ENCODE measurements at places on chromosomes 5 and 9.

GRCh38 chr5:133531594-133531993, 80.7 kb downstream of the FSTL4 start:
- no peak for DNase-seq

DNA sequence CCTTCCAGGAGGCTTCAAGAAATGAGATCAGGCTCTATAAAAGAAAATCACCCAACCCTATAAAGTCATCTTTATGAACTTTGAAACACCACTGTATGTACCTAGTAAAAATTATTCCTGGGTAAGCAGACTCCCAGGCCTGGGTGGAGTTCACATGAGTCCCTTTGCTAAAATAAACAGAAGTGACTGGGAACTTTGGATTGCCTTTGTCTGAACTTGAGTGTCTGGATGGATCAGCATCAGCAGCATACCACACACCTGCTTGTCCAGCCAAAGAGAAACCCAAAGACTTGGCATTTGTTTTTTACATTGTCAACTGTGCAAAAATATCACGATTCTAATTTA, 79.6 kb upstream of the CDKN2B start:
- DNase-seq: no peak

GRCh38 chr5:37111426-37112382, 137.5 kb downstream of the CPLANE1 start:
- no peak for DNase-seq

- no peak for DNase-seq
Observed at GRCh38 chr9:137452006-137452760, 7.0 kb downstream of the NSMF start.

- DNase-seq: no peak
Observed at GRCh38 chr5:158727136-158727535, 372.6 kb downstream of the EBF1 start.

DNA sequence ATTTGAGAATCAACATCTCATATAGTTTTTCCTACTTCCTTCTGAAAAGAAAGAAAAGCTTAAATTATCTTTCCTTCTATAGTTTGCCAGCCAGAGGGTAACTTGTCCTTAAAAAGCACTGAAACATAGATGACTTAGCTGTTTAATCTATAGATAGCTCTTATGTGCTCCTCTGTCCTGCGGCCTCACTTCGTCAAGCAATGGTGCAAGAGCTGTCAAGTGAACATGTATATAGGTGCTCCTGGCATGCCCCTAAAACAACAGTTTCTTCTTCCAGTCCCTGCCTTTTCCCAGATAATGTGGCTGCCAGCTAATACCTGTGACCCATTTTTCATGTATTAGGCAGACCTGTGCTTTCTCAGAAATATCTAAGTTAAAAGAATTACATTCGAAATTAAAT, 287.7 kb upstream of the EFNA5 start:
- DNase-seq: no peak

DNA sequence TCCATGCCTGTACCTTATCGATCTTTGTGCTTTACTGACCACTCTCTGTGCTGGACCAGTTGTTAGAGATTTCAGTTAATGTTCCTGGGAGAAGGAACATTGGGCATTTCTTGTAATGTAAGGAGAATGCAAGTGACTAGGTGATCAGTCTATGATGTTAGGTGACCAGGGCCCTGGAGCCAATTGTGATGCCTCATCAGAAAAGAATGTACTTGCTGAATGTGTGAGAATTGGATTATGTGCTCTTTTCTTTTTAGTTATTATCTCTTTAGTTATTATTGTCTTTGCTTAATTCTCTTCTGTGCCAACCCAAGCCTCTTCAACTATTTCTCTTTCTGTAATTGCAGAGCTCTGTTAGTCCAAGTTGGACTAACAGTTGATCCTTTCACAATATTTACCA, 92.9 kb downstream of the LRRC70 start:
- DNase-seq: no peak

DNA sequence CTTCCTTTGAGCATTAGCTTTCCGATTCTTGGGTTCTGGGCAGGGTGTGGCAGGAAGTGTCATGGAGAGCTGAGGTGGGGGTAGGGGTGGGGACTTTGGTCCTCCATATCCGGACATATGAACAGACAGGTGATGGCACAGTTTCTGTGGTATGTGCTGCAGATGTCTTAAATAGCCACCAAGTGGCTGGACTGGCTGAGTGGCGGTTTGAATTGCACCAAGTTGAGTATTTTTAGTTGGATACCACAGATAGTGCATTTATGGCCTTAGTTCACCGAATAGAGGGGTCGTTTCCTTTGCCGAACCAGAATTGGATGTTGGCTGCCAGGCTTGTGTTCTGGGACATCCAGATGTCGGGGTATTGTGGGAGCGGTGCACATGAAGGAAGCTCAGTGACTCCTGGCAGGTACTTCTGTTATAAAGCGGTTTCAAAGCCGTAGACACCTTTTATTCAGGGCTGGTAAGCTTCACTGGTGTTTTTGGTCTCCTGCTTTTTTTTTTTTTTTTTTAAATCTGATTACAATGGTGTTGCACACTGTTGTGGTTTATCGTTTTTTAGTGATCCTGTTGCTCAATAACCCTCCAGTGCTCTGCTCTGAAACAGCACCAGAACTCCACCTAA, 15.1 kb upstream of the TNFAIP8 start:
- no peak for DNase-seq

DNA sequence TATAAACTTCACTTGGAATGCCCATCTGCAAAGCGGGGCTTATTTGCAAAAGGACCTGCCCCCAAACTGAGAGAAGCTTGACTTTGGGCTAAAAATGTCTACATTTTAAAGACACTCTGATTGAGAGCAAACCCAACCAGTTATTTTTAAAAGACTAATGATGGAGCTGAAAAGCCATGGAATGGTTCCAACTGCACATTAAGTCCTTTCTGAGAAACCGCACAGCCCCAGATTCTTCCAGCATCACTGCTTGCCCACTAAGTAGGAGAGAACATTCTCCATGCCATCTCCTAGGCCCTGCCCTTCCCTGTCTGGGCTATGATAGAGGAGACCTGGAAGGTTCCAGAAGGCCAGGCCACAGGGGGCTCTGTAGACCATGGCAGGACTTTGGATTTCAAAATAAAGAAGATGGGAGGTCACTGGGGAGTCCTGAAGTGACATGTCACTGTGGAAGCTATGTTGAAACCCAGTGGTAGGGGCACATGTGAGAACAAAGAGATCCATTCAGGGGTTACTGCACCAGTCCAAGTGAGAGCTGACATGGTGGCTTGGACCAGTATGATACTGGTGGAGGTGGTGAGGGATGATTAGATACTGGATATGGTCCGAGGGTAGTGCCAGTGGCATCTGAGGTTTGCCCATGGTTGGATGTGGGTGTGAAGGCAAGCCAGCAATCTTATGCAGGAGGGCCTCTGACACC, 179.2 kb downstream of the DAB2IP start:
- no peak for DNase-seq

GRCh38 chr5:116453988-116454411, 120.6 kb downstream of the SEMA6A start:
- DNase-seq: no peak

GRCh38 chr9:21609506-21609905, 127.4 kb upstream of the IFNE start:
- DNase-seq: no peak

- DNase-seq: no peak
Observed at GRCh38 chr5:128905568-128906110, 59.6 kb upstream of the SLC27A6 start.

DNA sequence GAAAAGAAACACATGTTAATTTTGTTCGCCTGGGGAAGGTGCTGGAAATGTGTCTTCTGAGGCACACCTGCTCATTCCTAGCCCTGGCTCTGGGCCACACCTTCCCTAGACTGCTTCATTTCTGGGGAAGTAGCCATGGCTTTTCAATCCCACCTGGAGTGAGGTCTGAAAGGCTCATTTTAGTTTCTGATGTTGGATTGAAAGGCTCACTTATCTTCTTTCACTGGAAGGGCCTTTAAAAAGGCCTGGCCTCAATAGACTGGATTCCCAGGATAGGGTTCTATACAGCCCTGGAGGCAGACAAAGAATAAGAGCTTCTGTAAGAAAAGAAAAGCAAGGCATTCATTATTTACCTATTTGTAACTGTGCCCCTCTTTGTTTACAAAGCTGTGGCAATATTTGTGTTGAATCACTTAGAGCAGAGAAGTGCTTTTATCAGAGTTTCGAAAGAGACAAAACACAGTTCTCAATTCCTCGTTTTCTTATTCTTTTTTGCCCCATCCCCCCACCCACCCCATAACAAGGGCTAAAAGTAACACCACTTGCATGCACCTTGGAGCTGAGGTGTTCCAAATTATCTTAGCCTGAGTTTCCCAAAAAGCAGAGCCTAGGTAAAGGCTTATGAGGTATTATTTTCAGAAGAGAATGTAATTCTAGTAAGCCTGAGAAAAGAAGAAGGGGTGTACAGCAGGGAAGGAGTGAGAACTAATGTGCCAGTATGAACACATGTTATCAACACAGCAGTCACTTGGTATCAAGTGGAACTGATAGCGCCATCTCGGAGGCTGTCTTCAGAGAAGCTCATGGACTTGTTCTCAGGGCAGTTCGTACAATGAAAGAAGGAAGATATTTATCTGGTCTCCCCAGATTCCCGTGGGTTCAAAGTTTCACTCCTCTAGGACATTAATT, 413.1 kb downstream of the KCTD16 start:
- DNase-seq: no peak

DNA sequence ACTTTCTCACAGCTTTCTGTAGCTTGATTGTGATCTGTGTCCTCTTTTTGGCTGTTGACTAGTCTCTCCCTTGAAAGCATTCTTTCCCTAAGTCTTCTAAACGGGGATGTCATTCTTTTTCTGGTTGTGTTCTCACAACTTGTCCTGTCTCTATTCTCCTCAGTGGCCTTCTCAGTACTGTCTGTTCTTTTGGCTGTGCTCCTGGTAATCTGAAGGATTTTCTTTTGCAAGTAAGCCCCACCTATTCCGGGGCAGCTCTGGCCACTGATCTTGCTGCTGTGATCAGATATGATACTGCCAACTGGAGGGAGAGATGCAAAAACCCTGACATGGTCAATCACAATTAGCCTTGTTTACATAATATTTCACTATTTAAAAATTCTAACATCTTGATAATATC, 172.2 kb downstream of the CDC42SE2 start:
- DNase-seq: no peak

DNA sequence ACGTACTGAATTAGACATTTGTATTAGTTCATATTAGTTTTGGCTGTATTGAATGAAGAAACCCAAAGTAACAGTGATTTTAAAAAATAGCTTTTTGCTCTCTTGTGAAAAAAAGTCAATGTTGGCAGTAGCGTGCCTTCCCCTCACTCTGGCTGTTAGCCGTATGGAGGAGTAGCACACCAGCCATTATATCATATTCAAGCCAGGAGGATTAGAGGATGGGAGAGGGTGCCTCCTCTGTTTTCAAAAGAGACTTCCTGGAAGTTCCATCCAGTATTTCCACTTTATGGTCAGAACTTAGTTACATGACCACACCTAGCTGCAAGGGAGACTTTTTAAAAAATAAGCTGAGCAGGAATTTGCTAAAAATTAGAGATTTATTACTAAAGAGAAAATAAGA, 41.2 kb downstream of the GPR21 start:
- DNase-seq: no peak

DNA sequence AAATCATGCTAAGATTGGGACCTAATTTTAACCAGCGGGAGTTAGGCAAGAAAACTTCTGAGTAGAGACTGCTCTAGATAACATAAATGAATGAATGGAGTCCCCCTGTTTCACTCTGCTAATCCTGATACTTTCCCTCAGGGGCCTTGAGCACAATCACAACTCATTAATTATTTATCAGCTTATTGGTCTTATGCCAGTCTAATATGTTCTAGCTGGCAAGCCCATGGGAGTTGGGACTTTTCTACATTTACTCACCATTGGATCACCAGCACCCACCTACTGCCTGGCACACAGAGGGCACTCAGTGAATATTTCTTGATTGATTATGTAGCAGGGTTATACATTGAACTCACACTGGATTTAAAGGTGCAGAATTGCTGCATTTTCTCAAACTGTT, 13.5 kb upstream of the TMED7 start:
- no peak for DNase-seq

GRCh38 chr9:94945197-94946144, 219.0 kb downstream of the AOPEP start:
- DNase-seq: peak; percentile 21

DNA sequence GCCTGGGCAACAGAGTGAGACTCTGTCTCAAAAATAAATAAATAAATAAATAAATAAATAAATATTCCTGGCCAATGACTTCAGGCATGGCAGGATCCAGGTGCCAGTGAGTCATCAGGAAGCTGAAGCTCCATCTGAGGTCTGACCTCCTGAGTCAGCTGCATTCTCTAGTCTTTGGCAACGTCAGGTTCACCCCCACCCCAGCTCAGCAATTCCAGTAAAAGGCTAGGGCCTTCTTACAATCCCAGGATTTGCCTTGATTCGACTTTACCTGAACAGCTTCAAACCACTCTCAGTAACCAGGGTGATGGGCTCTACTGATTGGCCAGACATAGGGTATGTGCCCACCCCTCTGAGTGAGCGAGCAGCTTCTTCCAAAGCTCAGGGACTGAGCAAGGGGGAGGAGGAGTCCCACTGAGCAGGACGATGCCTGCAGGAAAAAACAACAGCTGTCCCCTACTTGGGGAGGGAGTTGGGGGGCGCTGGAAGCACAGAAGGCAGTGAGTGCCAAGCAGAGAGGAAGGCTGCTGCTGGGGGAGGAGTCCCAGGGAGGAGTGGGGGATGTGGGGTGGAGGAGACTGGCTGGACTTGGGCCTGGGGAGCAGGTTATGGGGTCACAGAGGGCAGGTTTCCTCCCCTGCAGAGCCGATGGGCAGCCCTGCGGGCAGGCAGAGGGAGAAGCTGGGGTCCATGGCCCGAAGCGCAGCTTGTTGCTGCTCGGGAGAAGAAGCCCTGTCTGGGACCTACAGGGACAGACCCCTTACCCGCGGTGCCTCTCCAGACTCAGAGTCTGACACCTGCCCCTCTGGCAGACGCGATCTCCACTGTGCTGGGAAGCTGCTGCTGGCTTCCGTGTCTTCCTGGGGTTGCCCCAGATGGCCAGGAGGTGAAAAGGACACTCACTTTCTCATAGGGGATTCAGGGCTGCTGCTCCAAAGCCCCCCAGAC, 25.9 kb upstream of the UNC5A start:
- DNase-seq: peak; percentile 56

DNA sequence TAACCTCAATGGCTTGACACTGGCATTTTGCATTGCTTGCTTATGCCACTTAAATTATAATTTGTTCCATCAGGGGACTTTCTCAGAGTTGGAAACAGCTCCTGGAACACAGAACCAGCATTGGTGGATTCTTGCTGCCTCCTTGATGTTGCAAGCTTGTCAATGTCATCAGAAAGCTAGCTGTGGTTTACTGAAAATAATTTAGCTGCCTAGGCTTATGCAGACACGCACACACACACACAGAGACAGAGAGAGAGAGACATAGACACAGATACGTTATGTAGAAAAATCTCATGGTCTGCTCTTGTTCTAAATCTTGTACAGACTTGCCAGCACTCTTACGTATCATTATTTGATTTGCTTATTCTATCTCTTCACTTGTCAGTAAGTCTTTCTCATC, 78.0 kb downstream of the HMHB1 start:
- no peak for DNase-seq
